Naive thymus-derived CD8-positive, alpha-beta T cell (primary cell): ENCODE measurements at places on chromosomes 3 and 15. TPM values are rescaled to one million over a fixed set of nuclear protein-coding genes. Genes with fewer than 3 reads are reported as not detected.

The ACKR2 gene
- polyA plus RNA-seq: 0.22 TPM

The FRMD5 gene
- polyA plus RNA-seq: 0.21 TPM

The EXD1 gene
- not detected for polyA plus RNA-seq

DNA sequence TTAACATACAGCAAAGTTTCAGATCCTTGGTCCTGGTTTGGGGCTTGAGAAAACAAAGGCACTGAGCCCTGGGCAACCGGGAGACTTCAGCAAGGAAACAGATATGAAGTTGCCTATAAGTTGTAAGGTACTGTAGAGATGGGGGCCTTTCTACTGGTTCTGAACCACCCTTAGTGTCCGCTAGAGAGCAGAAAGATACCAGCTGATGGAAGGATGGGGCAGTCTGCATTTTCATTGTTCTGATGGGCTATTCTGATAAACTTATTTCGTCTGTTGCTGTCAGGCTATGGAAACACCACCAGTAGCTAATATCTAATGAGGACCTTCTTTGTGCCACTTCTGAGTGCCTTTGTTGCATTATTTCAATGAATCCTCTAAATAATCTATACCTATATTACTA is 38.7 kb downstream of the FGD5 start:
- DNase-seq: no peak
- H3K36me3 ChIP-seq: no peaks in the 10 kb centered on the region
- H3K27me3 ChIP-seq: peaks cover 4% of the 10 kb centered on the region
- no peaks in the 10 kb centered on the region for H3K4me1 ChIP-seq

DNA sequence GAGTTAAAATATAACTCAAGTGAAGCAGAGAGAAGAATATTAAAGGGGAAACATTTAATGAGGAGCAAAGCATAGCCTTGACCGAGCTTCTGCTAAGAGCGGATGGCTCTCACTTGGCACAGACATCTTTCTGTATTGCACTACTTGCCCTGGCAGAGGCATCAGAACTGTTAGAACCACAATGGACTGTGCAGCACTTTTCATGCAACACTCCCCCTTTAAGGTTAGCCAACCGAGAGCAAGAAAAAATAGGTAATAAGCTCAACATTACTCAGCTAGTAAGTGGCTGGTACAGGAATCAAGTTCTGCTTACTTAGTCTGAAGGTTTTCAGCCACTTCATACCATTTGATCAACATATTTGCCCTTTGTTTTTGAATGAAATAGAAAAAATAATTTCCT is 33.7 kb downstream of the CRTC3 start:
- no peaks in the 10 kb centered on the region for H3K27me3 ChIP-seq
- H3K27ac ChIP-seq: peak overlapping the region; percentile 99
- no peak for DNase-seq
- peaks cover 94% of the 10 kb centered on the region for H3K4me1 ChIP-seq
- H3K4me3 ChIP-seq: peak overlapping the region; percentile 78
